ENCODE measurements at places on chromosomes 6 and 20.

GRCh38 chr6:111711984-111712752 lies 106.5 kb upstream of the TRAF3IP2 start:
- no peak for DNase-seq

DNA sequence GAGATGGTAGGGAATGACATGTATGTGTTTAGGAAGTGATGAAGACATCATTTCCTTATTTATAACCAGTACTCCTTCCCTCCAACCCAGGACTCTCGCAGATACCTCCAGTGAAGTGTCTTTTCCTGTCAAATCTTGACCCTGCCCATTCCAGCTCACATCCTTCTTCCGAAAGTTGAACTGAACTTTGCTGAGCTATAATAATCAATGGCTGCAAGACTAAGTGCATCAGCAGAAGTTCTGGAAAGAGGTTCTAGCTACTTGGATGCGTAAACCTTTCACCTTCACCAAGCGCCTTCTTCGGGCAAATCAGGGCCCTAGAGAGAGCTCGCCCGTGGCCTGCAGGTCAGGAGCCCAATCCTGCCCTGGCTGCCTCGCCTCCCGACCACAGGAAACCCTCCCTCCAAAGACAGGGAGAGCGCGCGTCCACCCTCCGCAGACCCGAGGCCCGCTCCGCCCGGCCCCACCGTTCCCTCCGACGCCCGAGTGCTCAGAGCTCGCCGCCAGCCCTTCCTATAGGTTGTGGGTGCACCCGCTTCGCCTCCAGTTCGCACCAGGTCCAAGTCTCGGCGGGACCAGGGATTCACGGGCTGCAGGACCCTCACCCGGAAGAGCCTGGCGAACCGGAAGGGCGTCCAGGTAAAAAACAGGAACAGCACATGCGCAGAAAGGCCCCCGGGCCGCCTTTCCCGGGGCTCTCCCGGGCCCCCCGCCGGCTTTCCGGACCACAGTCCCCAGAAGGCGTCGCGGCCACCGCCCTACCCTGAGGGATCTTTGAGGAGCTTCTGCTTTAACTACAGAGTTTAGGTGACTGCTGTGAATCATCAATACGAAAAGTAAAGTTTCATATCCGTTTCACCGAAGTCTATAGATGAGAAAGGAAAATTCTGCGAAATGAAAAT lies at the start of gene ZNF334:
Gene ZNF334 (minus strand): TSS at position 617 of the 902 bp plus-strand sequence. CDS start 1,457 bp downstream, outside the sequence.
- peak; percentile 92 for DNase-seq

DNA sequence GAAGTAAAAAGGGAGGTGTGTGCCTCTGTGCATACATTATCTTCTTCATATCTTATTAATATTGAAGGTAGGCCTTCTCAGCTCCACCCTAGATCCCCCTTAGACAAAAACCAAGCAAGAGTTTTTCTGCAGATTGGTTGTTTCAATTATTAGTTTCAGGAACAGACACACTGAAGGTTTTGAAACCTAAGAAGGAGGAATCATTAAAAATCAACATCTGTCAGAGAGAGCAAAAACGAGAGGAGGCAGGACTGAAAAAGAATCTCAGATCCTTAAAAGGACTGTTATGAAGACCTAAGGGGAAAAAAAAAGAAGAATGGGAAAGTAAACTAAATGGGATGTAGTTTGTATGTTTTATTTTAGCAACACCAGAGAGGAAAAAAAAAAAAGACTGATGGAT lies 560.8 kb upstream of the JAG1 start:
- no peak for DNase-seq

DNA sequence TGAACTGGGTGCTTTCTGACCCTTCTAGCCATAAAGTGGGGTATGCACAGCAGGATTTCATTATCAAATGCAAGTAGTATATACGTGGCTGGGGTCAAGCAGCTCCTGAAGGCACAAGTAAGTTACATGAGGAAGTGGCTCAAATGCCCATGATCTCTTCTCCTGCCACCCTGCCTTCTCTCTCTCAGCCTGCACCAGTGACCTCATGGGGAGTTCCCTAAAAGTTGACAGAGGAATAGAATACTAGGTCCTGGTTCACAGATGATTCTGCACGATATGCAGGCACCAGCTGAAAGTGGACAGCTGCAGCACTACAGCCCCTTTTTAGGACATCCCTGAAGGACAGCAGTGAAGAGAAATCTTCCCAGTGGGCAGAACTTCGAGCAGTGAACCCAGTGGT lies 282.0 kb downstream of the BCKDHB start:
- no peak for DNase-seq

- DNase-seq = no peak
Measured at GRCh38 chr6:158251565-158251964, 60.7 kb upstream of the TULP4 start.

DNA sequence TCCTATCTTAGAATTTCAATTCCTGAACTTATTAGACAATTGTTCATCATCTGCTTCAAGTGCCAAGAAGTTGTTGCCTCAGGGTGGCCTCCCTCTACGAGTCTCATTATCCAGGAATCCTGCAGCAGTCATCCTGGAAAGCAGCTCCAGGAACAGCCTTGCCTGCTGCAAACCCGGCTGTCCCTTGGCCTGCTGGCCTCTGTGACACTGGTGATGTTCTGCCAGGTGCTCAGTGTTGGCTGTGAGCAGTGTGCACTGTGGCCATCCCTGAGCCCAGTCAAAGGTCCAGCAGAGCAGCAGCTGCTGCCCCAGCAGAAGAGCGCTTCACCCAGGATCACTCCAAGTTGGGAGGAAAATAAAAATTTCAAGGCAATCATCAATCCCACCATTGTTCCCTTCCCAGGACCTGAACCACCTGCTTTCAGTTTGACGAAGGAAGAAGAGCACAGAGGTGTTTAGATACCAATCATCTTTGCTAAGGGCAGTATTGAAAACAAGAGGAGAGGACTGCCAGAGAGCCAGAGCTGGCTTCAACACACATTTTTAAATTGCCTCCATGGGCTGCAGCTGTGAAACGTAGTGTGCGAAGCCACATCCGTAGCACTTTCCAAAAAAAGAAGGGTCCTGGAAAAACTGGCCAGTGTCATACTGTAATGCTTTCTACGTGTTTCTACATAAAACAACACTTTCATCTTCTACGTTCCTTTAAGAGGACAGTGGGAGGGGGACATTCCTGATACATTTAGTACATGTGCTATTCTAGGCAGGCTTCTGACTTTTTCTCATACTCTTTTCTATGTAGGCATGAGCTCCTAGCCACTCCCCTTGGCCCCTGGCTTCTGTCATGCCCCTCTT lies 7.2 kb upstream of the FAM50B start:
- DNase-seq = peak; percentile 31

GRCh38 chr6:169396554-169397163 lies 143.0 kb upstream of the THBS2 start:
- DNase-seq = no peak

DNA sequence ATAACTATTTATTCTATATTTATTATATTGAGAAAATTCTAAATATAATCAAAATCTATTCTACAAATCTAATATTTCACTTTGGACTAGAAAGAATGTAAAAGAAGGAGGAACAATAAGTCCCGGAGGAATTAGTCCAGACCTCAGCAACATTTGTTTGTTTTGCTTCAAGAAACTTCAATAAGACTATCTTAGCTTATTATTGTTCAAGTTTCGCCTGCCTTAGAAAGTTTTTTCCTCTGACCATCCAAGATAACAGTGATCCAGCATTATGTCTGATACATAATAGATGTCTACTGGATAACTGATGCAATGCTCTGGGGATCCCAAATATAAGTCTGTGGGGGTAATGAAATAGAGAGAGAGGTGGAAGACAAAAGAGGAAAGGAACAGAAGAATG lies 28.7 kb upstream of the NT5E start:
- no peak for DNase-seq

GRCh38 chr6:127951172-127951917 lies 50.5 kb upstream of the THEMIS start:
- no peak for DNase-seq

All from brain (organoid and tissue), 16 donors.